ENCODE measurements at places on chromosomes 5 and 9.
A peak's percentile ranks its signal among the peaks of the same experiment; 100 is the strongest.

GRCh38 chr5:143059976-143060765 lies 290.0 kb downstream of the ARHGAP26 start:
- DNase-seq = no peak

- DNase-seq = no peak
These were observed 5.9 kb downstream of the MED22 start for GRCh38 chr9:133342069-133342406.

- no peak for DNase-seq
These were observed 79.2 kb downstream of the OTULIN start for GRCh38 chr5:14743601-14744295.

DNA sequence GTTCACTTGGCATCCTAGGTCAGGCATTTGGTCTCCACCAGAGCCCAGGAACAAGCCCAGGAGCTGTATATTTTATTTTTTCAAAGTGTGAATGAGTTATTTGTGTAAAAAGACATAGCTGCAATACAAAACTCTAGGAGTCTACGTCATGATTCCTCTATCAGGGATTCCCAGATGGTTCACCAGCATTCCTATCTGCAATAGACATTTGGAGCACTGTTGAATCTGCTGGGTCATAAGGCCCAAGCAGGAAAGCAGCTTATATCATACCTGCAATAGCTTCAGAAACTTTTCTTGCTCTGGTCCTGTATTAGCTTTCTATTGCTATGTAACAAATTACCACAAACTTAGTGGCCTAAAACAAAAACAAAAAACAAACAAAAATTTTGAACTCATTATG lies 16.7 kb upstream of the DELE1 start:
- DNase-seq = no peak

DNA sequence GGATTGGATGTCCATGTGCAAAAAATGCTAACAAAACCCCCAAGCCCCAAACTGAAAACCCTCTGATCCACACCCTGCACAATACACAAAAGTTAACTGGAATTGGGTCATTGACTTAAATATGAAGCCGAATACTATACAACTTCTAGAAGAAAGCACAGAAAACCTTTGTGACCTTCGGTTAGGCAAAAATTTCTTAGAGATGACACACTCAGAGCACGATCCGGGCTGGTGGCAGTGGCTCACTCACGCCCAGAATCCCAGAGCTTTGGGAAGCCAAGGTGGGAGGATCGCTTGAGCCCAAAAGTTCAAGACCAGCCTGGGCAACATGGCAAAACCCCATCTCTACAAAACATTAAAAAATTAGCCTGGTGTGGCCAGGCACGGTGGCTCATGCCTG lies 1.8 kb upstream of the DIPK1B start:
- DNase-seq = no peak

DNA sequence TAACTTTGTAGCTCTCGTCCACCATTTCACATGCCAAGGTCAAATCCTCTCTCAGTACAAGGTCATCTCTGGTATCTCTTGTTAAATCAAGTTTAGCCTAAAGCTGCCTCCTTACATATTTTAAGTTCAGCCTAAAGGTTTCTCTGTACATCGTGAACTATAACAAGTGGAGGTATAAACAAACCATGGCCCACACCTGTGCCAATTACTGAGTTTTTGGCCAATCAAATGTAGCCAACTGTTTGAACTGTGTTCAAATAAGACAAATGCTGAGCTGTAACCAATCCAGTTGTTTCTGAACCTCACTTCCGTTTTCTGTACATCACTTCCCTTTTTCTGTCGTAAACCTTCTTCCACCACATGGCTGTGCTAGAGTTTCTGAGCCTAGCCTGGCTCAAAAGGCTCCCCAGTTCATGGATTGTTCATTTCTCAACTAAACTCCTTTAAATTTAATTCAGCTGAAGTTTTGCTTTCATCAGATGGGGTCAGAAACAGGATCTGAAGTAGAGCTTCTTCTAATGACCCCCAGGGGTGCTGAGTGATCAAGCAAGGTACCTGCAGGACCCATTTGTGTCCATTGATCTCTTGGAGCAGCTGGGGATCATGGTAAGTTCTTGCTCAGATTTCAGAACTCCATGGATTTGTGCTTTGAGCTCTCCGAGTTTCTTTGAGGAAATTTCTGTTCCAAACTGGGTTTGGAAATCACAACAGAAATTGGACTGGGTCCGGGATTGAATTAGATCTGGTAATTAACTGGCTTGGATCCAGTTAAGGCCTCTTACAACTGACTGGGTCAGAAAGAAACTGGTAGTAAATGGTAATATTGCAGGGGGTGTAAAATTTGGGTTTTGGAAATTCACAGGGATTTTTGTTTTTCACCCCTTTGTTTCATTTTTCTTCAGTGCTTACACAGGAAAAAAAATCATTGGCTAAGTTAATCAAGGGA lies 11.0 kb upstream of the NANS start:
- DNase-seq = peak; percentile 71

Data from activated CD8-positive, alpha-beta T cell treated with anti-CD3 and anti-CD28 coated beads, Interleukin-2, amount 10 ng/mL, durations not matched to agents 7 days and 5 days (primary cell).